ENCODE measurements at places on chromosomes 1 and 21.

GRCh38 chr1:9449976-9450696 is 89.1 kb upstream of the SLC25A33 start:
- DNase-seq: no peak

DNA sequence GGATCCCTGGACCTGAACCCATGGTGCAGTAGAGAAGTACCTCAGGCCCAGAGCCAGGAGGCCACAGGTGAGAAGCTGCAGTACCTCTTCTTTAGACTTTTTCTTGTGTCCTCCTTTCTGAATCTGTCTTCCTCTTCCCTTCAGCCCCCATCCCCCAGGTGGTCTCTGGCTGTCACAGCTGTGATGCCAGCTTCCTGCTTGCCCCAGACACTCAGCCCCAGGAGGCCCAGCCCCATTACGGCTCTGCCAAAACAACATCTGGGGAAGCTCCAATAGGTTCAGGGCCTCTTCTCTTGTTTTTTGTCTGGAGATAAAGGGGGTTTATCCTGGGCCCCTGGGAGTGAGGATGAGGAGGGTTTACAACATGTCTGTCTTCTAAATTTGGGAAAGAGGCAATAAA is 9.5 kb upstream of the BTG2 start:
- DNase-seq: no peak

DNA sequence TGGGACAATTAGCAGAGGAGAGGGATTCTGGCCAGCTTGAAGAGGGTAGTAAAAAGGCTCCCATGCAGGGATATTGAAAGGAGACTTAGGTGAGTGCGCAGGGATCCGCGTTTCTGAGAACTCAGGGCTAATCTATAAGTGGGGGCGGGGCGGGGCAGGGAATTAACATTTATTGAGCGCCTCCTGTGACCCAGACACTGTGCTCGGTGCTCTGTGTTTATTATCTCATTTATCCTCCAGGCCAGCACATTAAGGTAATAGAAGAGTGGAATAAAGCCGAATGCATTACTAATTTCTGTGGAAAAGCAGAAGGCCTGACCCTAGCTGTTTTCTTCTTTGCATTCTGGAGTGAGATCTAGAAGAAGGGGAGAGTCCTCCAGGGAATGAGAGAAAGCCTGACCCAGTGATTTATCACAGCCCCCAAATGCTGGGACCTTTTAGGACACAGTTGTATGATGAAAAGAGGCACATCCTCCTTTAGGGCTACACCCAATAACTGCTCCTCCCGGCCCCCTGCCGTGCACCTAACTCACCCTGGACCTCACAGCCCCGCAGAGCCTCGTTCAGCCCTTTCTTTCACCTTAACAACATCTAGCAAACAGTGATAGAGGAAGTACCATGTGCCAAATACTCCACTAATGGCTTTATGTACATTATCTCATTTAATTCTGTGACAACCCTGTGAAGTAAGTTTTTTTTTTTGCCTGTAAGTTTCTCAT is 317.6 kb downstream of the PBX1 start:
- DNase-seq: no peak

DNA sequence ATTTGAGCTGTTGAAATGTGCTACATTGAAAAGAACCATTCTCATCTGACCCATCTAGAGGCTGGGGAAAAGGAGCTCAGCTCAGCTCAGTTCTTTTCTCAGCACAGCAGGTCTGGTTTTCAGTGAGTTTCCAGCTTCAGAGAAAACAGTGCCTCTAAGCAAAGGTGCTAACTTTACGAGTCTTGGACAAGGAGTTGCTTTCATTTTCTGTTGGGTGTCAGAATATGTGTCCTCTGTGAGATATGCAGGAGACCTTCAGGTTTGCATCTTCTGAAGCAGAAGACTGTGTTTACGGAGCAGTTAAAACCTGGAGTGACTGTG is 321.3 kb upstream of the USP24 start:
- DNase-seq: no peak

GRCh38 chr1:221847676-221848075 is 105.8 kb upstream of the DUSP10 start:
- no peak for DNase-seq

DNA sequence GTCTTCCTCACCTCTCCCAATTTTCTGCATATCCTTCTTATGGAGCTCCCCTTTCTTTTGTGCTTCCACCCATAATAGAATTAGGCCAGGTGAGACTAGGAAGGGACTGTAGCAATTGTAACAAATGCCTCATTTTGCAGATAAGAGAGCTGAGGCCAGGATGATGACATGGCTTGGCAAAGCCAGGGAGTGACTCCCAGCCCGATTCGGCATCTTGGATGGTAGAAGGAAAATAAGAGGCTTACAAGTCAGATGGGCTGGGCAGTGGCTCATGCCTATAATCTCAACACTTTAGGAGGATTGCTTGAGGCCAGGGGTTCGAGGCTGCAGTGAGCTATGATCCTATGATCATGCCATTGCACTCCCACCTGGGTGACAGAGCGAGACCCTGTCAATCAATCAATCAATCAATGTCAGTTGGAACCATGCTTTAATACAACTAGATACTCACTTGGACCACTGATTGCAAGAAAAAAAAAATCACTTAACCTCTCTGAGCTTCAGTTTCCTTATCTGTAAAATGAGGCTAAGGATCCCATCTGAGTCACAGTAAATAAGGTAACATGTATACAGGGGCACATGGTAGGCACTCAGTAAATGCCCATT is 51.6 kb downstream of the PLEKHA6 start:
- DNase-seq: no peak

- DNase-seq: no peak
Measured at GRCh38 chr1:27588256-27589232, 15.4 kb downstream of the AHDC1 start.

GRCh38 chr1:109282497-109282951 is 421 bp downstream of the PSRC1 start:
- DNase-seq: no peak

DNA sequence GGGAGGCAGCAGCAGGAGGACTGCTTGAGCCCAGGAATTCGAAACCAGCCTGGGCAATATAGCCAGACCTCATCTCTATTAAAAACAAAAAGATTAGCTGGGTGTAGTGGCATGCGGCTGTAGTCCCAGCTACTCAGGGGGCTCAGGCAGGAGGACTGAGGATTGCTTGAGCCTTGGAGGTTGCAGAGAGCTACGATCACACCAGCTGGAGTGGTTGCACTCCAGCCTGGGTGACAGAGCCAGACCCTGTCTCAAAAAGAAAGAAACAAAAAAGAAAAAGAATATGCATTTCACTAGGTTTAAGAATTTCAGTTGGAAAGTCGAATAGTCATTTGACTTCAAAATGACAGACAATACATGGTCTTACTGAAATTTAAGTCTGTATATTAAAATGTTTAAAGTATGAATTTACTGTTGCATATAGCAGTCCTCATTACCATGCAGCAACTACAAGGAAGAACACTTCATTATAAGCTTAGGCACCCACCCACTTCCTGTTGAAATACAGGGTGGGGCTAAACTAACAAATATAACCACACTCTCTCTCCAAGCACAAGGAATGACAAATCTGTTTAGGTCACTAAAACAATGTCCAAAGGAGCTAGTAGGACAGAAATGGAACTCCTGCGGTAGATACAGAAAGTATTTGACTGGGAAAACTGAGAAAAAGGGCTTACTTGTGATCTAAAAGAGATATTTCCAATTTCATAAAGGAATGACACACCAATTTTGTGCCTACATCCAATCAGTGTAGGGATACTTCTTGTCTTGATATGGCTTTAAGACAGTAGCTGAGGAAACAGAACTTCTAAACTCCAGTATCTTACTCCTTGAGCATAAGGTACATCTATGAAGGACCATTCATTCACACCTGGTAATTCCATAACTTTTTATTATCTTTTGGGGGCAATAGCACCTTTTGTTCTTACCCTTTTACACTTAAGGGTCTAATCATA is 44.1 kb downstream of the GPR3 start:
- DNase-seq: no peak

DNA sequence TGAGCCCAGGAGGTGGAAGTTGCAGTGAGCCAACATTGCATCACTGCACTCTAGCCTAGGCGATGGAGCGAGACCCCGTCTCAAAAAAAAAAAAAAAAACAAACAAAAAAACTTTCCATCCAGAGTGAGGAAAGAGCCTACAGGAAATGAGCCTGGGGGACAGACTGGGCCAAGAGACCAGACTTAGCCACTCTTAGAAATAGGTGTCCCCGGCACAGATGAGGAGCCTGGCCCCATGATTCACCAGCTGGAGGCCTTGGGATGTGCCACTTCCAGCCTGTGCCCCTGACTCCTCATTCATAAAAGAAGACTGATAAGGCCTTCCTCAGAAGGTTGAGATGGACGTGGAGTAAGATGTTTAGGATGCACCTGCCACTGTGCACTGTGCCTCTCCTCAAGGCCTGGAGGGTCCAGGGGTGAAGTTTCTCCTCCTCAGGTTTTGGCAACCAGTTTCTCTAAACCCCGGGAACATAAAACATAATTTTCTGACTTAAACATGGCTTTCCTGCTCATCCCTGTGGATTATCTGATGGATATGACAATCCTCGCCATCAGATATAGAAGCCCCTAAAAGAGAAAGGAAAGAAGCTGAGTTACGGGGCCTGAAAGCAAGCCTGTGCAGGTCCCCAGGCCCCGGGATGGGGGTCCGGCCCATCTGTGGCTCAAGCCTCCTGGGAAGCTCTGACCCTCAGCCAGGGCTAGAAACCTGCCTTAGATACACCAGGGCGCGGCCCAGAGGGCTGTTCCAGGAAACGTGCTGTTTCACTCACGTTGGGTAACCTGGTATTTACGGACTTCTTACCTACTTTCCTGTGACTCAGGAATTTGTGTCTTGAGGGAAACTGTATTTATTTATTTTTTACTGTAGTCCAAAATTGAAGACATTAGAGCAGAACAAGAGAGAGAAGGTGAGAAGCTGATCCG is 26.0 kb downstream of the MX1 start:
- no peak for DNase-seq

- DNase-seq: no peak
Measured at GRCh38 chr1:183069562-183070216, 46.5 kb downstream of the LAMC1 start.

DNA sequence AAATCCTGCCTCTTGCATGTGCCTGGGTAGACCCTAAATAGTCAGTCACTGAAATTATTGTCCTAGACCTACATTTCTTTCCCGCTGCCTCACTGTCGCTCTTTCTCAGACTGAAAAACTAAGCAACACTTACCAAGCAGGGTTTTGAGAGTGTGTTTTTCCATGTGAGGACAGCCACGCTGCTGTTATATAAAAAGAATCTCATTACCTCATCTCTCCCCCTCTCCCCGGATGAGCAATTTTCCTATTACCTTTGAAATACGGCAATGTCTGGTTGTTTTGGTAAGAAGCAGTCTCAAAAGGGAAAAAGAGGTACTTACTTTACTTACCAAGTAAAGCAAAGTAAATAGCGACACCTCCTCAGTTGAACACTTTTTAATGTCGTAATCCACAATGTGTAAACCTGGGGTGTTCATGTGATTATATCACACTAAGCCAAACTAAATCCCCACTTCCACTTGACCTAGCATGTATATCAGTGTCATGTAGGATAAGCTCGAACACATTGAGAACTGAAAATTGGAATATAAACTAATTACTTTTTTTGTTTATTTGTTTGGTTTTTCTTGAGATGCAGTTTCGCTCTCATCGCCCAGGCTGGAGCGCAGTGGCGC is 12.2 kb upstream of the VN1R5 start:
- no peak for DNase-seq

GRCh38 chr1:191641420-191642260 is 516.6 kb upstream of the RGS18 start:
- no peak for DNase-seq

- DNase-seq: no peak
Measured at GRCh38 chr1:109613361-109614147, 5.9 kb downstream of the GNAT2 start.

- no peak for DNase-seq
Measured at GRCh38 chr1:74681449-74681848, 7.9 kb upstream of the ERICH3 start.

DNA sequence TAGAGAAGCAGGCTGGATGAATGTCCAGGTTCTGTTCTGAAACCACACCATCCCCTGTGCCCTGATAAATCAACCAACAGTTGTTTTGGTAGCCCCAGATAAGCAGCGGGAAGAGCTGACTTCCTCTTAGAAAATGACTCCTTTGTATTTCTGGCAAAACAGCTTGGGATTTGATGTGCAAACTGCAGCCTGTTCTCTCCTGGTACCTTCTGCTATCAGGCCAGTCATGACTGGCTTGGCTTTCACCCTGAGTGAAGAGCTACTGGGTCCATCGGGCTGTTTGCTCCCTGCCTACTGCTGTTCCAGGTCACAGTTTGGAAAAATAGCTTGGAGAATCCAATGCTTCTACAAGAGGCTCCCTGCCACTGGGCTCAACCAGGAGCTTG is 116.8 kb downstream of the DTL start:
- no peak for DNase-seq

DNA sequence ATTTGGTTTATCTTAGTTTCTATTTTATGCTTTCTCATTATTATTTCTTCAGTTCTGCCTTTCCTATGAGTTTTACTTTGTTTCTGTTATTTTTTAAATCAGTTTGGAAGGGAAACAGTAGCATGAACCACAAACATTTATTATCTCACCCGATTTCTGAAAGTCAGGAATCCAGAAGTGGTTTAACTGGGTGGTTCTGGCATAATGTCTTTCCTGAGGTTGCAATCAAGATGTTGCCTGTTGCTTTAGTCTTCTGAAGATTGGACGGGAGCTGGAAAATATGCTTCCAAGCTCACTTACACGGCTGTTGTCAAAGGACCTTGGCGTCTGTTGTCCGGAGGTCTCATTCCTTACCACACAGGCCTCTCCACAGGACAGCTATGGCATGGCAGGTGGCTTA is 50.4 kb downstream of the SNRPE start:
- DNase-seq: no peak

DNA sequence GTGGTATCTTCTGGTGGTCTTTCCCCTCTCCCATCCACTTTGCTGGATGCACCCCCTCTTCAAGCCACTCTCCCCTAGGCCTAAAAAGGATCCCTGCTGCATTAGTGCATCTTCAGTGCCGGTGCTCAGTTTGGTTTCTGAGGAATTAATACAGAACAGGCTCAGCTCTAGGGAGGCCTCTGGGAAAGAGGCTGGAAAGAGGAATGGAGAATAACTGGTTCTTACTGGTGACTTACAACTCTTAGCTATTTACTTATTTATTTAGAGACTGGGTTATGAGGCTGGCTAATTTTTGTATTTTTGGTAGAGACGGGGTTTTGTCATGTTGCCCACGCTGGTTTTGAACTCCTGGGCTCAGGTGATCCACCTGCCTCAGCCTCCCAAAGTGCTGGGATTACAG is 19.0 kb downstream of the MFN2 start:
- DNase-seq: no peak

DNA sequence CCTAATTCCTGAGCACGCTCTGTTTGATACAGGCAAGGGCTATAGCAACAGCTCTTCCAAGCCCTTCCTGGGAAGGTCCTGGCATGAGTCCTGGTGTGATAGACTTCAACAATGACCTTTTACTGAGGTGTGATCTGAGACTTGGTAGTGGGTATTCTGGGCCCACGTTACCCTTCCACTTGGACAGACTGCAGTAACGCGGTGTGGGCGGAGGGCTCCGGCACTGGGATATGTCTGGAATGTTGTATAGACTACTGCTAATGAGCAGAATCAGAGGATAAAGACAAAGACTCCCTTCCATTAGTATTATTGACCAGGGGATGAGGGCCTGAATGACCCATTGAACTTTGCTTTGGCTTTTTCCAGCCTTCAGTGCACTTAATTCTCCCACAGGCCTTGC is 262.3 kb downstream of the RWDD3 start:
- no peak for DNase-seq

- no peak for DNase-seq
Measured at GRCh38 chr1:239457491-239458143, 71.2 kb downstream of the CHRM3 start.
